Naive thymus-derived CD4-positive, alpha-beta T cell (primary cell): ENCODE measurements at places on chromosomes 5 and 9. TPM values are rescaled to one million over a fixed set of nuclear protein-coding genes. Genes with fewer than 3 reads are reported as not detected.

GRCh38 chr5:142941245-142941644, 171.1 kb downstream of the ARHGAP26 start:
- DNase-seq, result no peak

DNA sequence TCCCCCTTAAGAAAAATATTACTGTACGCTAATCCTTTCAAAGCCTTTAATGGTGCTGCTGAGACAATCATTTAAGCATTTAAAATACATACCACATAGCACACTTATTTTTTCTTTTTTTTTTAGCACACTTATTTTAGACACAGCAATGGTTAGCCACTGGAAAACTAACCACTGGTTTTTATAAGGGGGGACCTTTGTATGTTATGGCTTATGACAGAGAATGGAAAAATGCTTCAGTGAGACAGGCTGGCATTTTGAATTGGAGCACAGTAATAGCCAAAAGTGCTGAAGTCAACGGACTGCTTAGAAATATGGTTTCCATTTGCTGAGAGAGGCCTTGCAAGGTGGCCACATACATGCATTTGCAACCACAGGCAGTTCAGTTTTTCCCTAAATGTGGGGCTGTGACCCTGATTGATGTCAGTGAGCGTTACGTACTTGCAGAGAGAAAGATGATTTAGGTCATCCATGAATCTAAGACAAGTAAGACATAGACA, 28.5 kb downstream of the AOPEP start:
- DNase-seq, result no peak

GRCh38 chr9:93280661-93281259, 96.8 kb downstream of the WNK2 start:
- DNase-seq, result no peak

The PCDHB10 gene
- total RNA-seq, result not detected in 2 replicates

The PRDM9 gene
- not detected for total RNA-seq

The ABO gene
- total RNA-seq, result 1.7 TPM

The CDC20B gene
- 0.28 and 0.44 TPM in 2 replicates for total RNA-seq
